NCI-H2227 treated with DMSO at 0.1 percent for 48 hours (cell line): ENCODE measurements at places on chromosomes 5 and 9.

DNA sequence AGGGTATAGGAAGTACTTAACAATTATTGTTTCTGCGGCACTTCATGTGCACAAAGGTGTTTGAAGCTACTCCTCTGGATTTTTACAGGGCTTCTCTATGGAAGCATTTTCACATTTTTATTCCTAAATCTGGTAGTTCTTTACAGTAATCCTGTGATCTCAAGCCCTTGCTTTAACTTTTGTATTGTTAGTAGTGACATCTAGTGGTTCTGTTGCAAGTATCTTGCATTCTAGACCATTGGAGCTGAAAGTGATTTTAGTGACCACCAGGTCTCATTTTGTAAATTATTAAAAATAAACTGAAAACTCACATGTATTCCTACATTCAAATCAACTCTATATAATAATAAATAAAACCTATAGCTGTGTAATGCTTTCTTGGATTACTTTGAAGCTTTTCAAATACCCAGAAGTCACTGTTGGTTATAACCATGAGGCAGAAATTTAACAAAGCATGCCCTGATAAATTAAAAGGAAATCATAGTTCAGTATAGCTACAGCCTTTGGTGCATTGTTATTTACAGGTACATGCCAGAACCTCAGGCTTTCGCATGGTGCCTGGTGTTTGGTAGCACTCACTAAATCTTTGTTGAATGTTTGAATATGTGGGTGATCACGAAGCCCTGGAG lies 18.9 kb downstream of the RPS23 start:
- DNase-seq: peak; percentile 34

- DNase-seq: no peak
These were observed 219.7 kb upstream of the CD180 start for GRCh38 chr5:67416133-67416937.

DNA sequence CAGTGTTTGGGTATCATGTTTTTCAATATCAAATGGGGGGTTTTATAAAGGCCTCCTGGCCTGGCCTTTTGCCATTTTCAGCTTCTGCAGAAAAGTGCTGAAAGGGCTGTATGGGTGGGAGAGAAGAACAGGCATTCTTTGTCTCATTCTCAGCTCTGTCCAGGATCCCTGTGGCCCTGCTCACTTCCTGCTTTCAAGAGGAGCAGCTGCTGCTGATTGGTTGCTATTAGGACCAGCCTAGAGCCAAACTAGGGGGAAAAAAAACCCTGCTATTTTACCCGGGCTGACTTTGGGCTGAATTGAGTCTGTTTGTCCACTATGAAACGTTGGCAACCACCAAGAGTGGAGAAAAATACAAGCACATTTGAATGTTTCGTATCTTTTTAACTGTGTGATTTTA lies 117.1 kb downstream of the CMYA5 start:
- no peak for DNase-seq

DNA sequence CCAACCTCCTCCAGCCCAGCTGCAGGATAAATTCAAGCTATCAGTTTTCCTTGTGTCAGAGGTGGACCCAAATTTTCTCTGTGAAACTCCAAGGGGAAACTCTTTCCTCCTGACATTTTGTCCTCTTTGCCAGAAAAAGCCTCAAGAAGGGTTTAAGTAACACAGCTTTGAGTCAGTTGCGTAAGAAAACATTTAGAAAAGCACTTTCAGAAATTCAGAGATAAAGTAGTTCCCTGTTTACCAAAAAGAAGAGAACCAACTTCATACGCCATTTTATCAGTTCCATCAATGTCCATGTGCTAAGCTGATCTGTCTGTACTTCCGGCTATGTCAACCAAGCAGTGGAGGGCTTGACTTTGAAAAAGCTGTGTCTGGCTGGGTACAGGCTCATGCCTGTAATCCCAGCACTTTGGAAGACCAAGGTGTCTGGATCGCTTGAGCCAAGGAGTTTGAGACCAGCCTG lies 19.9 kb upstream of the SUSD1 start:
- no peak for DNase-seq

GRCh38 chr5:115069087-115069968 lies 100.4 kb downstream of the TRIM36 start:
- peak; percentile 44 for DNase-seq

- DNase-seq: no peak
These were observed 103.5 kb downstream of the SPRY4 start for GRCh38 chr5:142221091-142221860.

- DNase-seq: no peak
These were observed 75.7 kb downstream of the GCNT4 start for GRCh38 chr5:74976651-74977050.

DNA sequence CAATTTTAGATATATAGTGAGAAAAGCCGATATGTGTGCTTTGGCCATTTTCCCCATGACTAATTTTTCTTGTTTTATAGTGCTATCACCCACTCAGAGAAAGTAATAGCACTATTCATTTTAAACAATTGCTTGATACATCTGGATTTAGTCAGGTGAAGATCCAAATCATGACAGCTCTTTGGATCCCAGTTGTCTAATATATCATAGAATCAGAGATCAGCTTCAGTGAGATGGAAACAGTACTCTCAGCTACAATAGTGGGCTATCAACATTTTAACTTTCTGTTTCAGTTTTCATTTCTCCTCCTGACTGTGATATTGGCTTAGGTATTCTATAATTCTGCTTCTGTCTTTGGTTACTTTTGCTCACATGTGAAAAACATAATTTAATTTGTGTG lies 38.7 kb downstream of the VCAN start:
- no peak for DNase-seq

DNA sequence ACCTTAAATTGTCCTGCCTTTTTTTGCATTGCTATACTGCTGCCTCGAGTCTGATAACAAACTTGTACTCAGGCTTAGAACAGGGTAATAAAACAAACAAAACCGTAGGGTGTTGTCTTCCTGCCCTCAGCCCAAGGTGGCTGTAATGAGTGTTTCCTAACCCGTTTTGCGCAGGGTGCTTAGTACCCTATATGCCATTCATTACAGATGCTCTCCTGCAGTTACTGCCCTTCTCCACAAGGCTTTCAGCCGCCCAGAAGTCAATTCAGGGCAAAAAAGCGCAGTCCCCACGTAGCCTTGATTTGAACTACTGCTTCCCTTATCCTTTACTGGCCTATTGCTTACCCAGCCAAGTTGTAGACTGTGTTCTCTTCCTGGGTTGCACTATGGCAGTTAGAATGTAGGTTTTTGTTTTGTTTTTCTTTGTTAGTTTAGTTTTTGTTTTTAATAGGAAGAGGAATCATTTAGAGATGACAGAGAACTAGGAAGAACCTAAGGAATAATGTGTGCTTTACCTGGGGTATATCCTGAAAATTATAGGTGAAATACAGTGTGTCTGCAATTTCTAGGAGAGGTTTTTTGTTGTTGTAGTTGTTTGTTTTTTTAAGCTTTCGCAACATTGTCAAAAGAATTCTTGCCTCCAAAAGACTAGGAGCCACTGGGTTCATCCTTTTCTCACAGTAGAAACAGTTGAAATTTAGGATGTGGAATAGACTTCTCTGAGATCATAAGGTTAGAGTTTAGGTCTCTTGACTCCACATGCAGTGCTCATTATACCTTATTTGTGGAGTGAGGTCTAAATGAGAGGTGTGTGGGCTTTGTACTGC lies 1.3 kb downstream of the HMGXB3 start:
- DNase-seq: peak; percentile 30

DNA sequence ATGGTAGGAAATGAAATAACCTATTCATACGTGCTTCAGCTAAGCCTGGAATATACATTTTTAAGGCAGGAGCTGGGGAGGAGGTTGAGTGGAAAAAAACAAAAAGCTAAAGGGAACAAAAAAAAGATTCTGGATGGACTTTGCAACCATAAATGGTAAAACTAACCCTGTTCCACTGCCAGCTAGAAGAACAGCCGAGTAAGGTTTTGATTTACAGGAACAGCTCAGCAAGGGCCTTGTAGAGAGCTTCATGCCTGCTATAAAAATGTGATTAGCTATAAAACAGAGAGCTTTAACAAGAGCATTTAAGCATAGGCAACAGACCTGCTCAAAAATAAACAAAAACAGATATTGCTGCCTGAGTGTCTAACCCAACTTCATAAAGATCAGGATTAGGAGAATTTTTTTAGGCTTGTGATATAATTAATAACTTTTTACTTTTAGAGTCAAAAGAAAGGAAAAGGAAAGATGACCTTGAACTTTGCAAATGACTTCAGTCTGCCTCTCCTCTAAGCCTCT lies 194.8 kb downstream of the FBXL7 start:
- no peak for DNase-seq

DNA sequence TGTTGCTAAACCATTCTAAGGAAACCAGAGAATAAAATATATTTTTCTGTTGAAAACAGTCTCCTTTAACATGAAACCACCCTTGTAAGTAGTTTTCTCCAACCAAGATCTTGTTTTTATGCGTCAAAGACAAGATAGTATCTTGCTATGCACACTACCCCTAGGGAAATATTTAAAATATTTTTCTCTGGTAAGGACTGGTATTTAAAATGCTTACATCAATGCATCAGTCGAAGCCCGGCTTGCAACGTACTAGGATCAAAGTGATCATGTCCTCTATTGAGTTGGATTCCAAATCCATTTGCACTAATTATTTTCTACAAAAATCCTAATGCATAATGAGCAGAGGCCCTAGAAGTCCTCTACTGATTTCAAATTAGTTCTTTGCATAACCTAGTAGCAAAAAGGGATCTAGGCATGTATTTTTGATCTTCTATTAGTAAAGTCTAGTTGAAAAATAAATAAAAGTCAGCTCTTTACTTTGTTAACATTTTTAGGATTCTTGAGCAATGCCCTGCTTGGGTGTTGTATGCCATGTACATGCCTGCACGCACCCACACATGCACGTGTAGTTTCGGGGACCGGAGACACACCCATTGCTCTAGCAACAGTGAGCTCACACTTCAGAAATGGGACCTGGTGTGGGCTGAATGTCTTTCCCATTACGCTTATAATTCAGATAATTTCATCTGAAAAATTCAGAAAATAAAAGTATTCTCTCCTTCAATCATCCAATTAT lies 165.0 kb upstream of the GPR151 start:
- DNase-seq: no peak

DNA sequence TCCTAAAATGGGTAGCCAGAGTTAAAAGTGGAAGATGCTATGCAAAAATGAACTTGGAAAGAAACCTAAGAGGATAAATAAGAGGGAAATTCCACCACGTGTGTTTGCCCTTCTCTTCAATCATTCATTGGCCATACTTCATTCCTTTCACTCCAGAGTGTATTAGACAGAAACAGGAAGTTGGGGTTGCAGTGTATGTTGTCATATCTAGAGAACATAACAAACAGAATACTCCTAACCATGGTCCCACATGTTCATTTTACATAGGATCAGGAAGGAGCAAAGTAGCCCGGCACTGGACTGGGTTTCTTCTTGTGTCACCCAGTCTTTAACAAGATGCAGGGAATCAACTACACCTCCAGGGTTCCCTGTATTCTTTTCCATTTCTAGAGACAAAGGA lies 7.6 kb upstream of the GPBP1 start:
- DNase-seq: no peak

DNA sequence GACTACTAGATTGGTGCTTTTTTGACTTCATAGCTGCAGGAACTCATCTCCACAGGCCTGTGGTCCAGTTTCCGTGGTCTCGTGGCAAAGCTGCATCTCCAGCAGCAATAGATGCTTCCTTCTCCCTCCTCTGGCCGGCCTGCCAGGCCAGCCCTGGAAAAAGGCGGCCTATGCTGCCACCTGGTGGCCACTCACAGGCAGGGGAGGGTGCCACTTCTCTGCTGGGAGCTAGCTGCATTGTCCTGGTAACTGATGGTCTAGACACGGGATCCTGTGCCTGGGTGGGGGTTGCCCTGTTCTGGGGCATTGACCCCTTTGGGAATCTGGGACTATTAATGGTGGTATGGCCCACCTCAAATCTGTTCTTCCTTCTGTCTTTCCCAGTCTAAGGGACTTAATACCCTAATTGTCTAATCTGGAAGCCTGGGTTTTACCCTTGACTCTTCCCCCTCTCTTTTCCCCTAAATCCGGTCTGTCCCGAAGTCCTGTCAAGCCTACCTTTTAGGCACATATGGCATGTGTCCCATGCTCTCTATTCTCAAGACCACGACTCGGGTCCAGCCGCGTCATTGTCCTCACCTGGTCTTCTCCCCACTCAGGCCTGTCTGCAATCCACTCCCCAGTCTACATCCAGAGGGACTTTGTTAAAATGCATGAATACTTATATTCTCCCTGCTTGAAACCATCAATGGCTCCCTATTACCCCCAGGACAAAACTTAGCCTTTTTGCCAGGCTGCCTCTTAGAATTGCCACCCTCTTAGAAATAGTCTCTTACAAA lies 20.1 kb upstream of the PTGS1 start:
- DNase-seq: peak; percentile 66

- no peak for DNase-seq
These were observed 643.7 kb upstream of the ACO1 start for GRCh38 chr9:31740705-31741104.

GRCh38 chr9:137252555-137253506 lies 1.7 kb downstream of the STPG3 start:
- no peak for DNase-seq

DNA sequence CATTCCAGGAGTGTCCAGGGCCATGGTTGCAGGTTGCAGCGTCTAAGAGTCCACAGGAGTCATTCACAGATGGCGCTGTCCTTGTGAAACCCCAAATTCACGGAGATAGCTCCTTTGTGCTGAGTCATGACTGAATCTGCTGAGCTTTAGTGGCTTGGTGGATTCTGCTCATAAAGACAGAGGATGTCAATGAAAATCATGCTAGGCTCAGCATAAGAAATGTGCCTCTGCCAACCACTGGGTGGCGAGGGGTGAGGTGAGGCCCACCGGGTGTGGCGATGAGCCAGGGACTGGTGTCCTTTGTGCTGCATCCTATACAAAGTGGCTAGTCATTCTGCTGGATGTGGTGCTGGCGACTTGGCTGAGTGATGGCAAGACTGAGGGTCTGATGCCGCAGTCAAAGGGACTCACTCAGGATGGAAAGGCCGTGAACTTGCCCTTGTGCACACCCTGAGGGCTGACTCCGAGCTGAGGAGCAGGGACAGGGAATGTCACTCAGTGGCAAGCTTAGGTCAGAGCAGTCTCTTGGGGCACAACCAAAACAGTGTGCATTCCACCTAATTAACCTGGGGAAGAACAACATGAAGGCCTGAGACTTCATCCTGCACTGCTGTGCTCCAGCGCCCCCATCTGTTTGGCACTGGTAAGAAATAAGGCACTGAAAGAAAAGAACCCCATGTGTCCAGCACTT lies 71.5 kb downstream of the DAP start:
- DNase-seq: no peak

GRCh38 chr5:177307544-177308363 lies 3.9 kb downstream of the MXD3 start:
- DNase-seq: no peak

DNA sequence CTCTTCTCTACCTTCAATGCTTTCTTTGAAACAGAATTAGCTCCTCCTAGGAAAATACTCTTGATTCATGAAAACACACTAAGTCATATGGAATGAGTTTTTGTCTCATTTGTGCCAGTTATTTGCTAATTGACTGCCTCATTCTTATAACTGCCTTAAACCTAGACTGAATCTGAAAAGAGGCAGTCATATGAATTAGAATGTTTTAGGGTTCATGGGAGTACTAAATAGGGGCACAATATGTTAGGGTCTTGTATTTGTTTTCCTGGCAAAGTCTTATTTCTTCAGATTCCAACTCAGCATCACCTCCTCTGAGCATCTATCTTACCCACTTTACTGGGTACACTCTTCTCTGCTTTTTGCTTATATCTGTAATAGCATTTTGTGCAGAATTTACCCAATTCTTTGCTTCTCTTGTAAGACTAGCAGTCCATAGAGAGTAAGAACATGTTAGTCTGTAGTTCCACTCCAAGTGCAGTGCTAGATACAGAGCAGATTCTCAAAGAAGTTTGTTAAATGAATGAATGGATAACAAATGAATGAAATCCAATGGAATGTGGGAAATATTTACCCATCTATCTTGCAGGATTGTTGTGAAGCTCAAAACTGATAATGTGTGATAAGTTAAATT lies 43.9 kb upstream of the ALDH1A1 start:
- no peak for DNase-seq
